ENCODE measurements at places on chromosomes 12 and 14. TPM values are rescaled to one million over a fixed set of nuclear protein-coding genes. Genes with fewer than 3 reads are reported as not detected.

C12orf50 gene
- 0.11 TPM for total RNA-seq

GRCh38 chr12:52151837-52152783 lies 39.7 kb downstream of the KRT80 start:
- DNase-seq, result peak; percentile 82

TEX52 gene
- total RNA-seq, result not detected

DNA sequence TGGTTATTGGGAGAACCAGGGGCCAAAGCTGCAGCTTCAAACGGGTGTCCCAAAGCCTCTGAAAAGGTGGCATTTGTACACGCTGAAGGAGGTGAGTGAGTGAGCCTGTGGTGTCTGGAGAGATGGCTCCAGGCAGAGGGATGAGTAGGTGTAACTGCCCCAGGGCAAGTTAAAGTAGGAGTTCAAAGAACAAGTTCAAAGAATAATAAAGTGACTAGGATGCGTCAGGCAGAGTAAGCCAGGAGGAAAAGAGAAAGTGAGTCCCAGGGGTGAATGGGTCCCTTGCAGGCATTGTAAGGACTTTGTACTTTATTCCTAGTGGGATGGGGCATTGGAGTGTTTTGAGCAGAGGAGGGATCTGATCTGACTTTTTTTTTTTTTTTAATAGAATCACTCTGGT lies 201.4 kb upstream of the PWP1 start:
- DNase-seq, result no peak

DNA sequence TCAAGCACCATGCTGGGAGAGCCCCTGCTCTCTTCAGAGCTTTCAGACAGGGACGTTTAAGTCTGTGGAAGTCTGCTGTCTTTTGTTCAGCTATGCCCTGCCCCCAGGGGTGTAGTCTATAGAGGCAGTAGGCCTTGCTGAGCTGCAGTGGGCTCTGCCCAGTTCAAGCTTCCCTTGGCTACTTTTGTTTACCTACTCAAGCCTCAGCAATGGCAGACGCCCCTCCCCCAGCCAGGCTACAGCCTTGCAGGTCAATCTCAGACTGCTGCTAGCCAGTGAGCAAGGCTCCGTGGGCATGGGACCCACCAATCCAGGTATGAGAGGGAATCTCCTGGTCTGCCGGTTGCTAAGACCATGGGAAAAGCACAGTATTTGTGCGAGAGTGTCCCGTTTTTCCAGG lies 37.4 kb upstream of the C12orf71 start:
- DNase-seq, result no peak

SSPN gene
- total RNA-seq, result not detected

GRCh38 chr12:166425-167075 lies 47.4 kb downstream of the SLC6A12 start:
- no peak for DNase-seq

DNA sequence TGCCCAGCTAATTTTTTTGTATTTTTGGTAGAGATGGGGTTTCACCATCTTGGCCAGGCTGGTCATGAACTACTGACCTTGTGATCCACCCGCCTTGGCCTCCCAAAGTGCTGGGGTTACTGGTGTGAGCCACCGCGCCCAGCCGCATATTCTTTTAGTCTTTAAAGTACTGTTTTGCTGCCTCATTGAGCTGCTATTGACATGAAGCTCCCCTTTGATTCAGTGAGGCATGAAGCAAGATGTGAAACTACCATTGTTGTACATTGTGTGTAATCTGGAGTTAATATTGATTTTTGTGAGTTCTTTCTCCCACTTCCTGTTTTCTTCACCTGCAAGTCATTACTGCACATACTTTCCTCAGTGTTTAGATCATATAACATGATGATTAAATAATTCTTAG lies 80.8 kb downstream of the MNAT1 start:
- no peak for DNase-seq

GRCh38 chr14:35789651-35790050 lies 19.4 kb downstream of the RALGAPA1 start:
- DNase-seq, result no peak

GRCh38 chr12:15538881-15539280 lies 216.6 kb downstream of the PTPRO start:
- no peak for DNase-seq

GRCh38 chr12:106254724-106255123 lies 6.9 kb upstream of the CKAP4 start:
- no peak for DNase-seq

DNA sequence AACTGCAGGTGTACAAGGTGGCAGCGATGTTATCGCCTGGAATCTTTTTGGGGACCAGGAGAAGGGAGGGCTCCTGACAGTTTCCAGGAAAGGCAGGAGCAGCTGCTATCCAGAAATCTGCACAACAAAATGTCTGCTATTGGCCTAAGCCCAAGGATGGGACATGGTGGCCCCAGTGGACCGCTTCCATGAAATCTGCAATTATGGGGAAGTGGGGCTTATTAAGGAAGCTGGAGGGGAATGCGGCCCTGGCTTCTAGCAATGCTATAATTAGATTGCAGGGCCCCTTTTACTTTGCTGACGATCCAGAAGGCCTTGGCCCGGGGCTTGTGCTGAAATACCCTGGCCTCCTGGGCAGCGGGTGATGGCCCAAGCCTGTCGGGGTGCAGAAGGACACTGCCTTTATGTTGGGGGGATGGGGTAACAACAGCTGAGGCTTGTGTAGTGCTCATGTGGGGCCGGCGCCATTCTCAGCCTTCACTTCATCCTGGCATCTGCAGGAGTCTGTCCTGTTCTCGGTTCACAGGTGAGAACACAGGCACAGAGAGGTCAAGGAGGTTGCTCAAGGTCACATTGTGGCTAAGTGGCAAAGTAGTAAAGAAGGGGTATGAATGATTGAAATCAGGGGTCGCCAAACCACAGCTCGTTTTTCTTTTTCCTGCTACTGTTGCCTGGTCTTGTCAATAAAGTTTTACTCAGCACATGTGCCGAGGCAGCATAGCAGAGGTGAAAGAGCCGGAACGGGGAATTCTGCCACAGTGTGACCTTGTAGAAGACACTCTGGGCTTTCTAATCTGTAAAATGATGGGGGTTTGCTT lies 153.5 kb downstream of the RBM19 start:
- DNase-seq, result no peak

CLECL1 gene
- total RNA-seq, result not detected

FAR2 gene
- 11.3 TPM for total RNA-seq

SERPINA4 gene
- total RNA-seq, result not detected

GRCh38 chr14:95811813-95812212 lies 64.8 kb upstream of the TUNAR start:
- no peak for DNase-seq

BIN2 gene
- total RNA-seq, result 255 TPM

GRCh38 chr14:69354383-69355153 lies 43.5 kb downstream of the ERH start:
- peak; percentile 44 for DNase-seq

PUS7L gene
- total RNA-seq, result 14.7 TPM

GRCh38 chr12:22733756-22734155 lies 108.8 kb downstream of the ETNK1 start:
- no peak for DNase-seq

WDR20 gene
- total RNA-seq, result 36.1 TPM

GRCh38 chr14:32329146-32329545 lies at the start of gene AKAP6:
AKAP6 (plus strand) TSS chr14:32329298; CDS start chr14:32433494, 104,196 bp downstream.
- no peak for DNase-seq

HCAR3 gene
- not detected for total RNA-seq

MGP gene
- total RNA-seq, result 0.49 TPM

MAX gene
- total RNA-seq, result 193 TPM

GRCh38 chr12:130649101-130650045 lies 66.7 kb downstream of the RIMBP2 start:
- DNase-seq, result no peak

DNA sequence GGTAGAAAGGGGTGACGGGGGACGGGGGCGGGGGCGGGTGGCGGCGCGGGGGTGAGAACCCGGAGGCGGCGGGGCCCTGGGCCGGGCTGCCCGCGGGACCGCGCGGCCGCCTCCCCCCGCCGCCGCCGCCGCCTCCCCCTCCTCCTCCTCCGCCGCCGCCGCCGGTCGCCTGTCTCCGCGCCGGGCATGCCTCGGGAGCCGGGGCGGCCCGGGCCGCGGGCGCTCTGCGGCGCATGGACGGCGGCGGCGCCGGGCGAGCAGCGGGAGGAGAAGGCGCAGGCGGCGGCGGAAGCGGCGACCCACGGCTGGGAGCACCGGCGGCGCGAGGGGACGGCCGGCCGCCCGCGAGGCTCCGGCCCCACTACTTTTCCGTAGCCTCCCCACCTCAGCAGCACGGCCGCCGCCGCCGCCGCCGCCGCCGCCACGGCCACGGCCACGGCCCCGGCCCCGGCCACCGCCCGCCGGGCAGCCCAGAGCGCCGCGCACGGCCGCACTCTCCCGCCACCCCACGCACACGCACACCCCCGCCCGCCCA lies at the start of gene NPAS3:
Gene NPAS3, plus strand, starts transcription at position 161 of the 535 bp plus-strand sequence.
- DNase-seq, result no peak

KRT4 gene
- not detected for total RNA-seq

DNA sequence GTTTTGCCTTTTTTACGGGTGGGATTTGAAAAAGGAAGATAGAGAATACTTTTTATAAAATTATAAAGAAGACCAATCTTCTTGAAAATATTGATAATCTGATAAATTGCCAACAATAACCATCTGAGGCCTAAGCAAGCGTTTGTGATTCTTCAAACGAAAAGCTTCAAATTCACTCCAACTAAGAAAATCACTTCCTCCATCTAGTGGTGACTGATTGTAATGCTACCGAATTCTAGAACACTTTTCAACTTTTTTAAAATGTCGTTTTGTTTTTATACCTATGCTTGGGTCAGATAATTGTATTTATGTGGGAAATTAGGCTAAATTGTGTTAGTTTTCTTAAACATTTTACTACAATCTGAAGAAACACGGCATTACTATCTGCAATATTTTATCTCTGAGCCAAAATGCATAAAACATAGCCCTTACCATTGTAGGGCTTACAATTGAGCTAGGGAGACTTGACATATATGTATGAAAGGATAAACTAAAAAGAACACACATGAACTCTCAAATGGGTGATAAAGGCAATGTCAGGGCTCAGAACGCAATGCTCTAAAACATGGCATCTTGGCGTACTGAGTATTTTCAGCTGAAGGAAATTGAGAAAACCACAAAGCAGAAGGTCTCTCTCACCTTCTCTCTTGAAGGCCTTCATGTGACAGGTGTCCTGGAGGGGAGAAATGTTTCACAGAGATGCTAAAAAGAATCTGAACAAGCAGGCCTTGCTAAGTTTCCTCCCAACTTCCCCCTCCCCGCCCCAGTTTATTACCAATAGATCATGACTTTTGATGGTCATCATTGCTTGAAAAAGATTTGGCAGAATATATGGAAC lies 36.8 kb upstream of the G2E3 start:
- DNase-seq, result peak; percentile 34

MIP gene
- total RNA-seq, result not detected

All from naive thymus-derived CD4-positive, alpha-beta T cell (primary cell).